ENCODE measurements at places on chromosomes 2 and 18.

DNA sequence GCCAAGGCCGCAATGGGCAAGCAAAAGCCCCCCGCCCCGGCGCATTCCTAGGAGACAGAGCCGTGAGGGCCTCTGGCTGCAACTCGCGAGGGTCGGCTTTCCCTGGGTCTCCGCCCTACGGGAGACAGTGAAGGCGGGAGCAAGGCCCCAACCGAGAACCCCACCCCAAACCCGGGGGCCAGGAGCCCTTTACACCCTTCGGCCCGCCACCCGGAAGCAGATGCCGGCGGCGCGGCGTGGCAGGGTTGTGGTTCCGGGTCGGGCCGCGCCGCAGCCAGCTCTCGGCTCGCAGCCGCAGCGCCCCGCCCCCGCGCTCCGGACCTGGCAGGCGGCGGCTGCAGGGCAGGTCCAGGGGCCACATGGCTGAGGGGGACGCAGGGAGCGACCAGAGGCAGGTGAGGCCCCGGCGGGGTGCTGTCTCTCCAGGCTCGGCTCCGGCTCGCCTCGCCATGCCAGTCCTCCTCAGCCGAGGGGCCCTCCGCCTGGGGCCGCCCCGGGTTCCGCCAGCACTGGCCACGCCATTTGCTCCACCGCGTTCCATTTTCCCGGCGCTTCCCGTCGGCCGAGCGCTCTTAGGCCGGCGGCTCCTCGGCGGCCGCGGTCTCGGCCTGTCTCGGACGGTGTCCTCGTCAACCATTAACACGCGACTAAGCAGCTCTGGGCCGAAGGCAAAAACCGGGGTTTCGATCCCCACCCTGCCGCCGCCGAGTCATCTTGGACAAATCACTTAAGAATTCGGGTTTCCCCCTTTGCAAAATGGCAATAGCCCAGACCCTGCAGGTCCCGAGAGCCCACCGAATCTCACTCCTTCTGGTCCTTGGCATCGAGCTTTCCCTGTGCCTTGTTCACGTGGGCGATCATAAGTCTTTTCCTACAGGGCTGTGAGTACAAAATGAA is at the start of gene IMPACT:
IMPACT (plus strand) TSS at position 273 of the 897 bp plus-strand sequence; CDS start at position 360, 87 bp downstream.
- DNase-seq: peak; percentile 67

GRCh38 chr18:36188916-36189315 is 1.6 kb downstream of the MOCOS start:
- no peak for DNase-seq

DNA sequence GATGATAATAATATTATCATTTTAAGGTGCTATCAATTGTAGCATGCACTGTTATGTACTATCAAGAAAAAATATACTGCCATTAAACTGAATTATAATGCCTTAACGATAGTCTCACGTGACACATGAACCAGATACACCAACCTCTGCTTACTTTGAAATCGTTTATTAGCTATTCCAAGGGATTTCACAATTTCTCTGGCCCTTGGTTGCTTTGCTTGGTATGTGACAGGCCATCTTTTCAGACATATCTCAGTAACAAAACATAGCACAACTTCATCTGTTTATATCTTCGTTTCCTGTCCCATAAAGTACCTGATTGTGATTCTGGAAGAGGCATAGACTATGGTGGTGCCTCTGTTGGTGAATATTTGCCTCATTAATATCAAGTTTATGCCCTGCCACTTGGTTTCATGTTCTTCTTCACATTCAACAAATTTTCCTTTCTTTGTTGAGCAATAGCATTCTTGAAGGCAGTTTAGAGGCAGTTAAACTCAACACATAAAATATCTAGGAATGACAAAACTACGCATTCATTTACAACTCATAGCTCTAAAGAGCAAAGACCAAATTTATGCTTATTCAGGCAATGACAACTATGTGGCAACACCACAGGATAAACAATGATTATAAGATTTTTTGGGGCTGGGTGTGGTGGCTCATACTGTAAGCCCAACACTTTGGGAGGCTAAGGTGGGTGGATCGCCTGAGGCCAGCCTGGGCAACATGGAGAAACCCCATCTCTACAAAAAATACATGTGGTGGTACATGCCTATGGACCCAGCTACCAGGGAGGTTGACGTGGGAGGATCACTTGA is 84.3 kb downstream of the MCFD2 start:
- DNase-seq: no peak

GRCh38 chr2:106085181-106085940 is 108.7 kb downstream of the UXS1 start:
- DNase-seq: no peak

GRCh38 chr18:31744321-31745067 is 16.2 kb downstream of the SLC25A52 start:
- DNase-seq: no peak

- no peak for DNase-seq
Measured at GRCh38 chr2:21015281-21015645, 28.6 kb downstream of the APOB start.

GRCh38 chr2:174688079-174688478 is 76.2 kb downstream of the CHRNA1 start:
- DNase-seq: no peak

DNA sequence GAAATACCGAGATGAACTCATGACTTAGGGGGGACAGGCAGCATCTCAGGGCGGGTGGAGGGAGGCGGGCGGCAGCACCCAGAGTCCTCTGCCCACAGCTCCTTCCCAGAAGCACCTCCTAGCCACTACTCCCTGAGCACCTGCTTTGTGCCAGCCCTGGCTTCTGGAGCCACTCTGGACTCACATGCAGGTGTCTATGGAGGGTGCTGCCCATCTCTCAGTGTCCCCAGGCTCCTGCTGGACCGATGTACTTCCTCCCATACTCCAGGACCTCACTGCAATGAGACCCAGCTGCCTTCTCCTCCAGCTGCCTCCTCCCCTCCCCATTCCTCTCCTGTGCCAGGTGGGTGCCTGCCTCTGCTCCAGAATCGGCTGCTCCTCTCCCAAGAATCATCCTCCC is 22.1 kb upstream of the OTOS start:
- no peak for DNase-seq

- no peak for DNase-seq
Measured at GRCh38 chr18:8845506-8845905, 140.2 kb downstream of the MTCL1 start.

DNA sequence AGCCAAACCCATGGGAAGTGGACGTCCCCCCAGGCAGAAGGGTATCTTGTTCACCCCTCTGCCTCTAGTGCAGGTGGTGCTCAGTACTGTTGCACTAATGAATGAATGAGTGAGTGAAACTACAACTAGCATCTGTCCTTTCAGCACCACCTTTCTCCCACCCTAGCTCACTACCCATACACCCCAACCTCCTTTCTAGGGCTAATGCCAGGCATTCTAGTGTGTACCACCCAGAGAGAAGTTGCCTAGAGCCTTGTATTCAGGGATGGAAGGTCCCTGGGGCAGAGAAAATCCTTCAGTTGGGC is 22.5 kb downstream of the CCT7 start:
- DNase-seq: no peak

DNA sequence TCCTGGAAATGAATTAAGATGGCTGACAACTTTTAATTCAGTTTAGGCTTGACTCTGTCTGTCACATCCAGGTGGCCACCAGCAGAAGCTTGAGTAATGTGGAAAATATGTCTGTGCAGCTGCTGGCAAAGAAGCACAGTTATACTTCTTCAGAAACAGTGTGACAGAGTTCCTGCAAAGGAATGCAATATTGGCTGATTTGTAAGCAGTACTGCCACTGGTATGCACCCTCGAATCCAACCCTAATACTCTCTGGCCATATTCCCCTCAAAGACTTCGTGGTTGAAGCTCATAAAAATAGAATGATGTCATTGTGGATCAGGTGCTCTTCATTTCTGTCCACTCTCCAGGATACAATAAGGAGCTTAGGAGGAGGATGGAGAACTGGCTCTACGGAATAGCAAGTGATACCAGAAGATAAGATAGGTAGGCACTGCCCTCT is 86.2 kb downstream of the METTL8 start:
- DNase-seq: peak; percentile 48

GRCh38 chr2:135546436-135546835 is 15.2 kb downstream of the R3HDM1 start:
- DNase-seq: no peak

- DNase-seq: no peak
Measured at GRCh38 chr18:76963936-76964335, 141.6 kb downstream of the ZNF236 start.

- DNase-seq: no peak
Measured at GRCh38 chr2:11907190-11907589, 160.8 kb downstream of the LPIN1 start.

- DNase-seq: no peak
Measured at GRCh38 chr2:217208867-217209266, 349.0 kb upstream of the TNP1 start.

DNA sequence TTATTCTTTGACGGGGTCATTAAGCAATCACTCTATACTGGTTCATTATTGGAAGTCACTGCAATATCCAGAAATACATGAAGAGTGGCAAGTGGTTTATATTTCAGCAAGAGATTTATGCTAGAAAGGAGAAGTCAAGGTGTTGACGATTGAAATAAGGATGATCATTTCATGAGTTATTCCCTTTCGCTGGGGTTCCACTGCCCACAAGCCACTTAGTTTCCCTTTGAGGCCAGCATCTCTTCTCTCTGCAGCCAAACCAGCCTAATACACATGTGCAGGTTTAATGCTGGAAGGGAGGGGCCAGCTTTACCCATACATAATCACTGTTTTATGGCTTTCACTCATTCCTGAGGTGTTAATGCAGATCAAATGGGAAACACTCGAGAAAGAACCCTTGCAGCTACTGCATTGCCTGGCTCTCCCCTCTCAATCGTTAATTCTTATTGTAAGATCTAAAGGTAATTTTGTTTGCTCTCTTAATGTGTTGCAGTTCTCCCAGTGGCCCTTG is 108.4 kb downstream of the MEIS1 start:
- no peak for DNase-seq

DNA sequence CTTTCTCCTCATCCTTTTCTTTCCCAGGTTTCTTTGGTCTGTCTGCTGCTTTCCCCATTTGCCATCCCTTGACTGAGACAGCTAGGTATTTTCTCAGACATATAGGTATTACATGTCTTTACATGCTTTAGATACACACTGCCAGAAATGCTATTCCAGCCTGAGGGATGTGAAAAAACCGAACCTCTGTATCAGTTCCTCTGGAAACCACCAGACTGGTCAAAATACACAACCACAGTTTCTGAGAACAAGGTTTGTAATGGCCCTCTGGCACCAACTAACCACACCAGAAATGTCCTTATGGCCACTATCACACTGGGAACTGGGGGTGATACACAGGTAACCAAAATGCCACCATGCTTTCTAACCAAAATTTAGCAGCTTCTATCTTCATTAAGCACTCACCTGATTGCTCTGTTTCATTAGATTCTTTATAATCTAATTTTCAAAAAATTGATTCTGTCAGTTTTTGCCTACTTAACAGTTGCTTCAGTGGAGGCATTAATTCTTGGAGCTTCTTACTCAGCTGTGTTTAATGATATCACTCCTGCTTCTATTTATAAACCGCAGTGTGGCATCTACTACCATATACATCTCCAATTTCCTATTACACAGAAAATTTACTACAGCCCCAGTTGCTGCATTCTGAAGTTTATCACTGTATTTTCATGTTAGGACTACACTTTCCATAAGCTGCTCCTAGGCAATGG is 243.5 kb downstream of the WDPCP start:
- DNase-seq: no peak

- DNase-seq: no peak
Measured at GRCh38 chr2:8617048-8617447, 64.8 kb upstream of the ID2 start.

GRCh38 chr2:127593228-127594115 is 52.5 kb upstream of the GPR17 start:
- DNase-seq: no peak

DNA sequence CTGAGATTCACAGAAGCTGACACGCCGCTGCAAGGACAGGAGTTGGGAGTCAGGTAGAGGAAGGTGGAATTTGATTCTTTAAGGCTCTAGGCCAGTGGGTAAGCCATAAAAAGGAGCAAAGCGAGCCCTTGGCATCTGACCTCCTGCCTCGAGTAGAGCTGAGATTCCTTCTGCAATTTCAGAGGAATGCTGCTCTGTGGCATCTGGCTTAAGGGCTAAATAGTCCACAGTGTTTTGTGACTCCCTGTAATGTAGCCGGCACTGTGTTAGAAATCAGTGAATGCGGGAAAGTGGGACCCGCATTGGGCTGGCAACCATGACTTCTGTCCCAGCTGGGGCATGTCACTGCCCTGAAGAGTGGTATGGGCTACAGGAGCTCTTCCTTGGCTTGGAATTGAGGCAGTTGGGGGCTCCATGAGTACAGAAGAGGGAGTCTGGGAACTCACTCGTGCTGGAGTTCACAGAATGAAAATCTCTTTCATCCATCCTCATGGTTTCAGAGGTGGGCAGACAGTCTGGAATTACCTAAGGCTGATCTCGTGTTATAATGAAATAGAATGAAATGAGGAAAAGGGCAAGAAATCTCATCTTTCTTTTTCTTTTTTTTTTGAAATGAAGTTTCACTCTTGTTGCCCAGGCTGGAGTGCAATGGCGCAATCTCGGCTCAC is 12.7 kb upstream of the MYCN start:
- DNase-seq: no peak

DNA sequence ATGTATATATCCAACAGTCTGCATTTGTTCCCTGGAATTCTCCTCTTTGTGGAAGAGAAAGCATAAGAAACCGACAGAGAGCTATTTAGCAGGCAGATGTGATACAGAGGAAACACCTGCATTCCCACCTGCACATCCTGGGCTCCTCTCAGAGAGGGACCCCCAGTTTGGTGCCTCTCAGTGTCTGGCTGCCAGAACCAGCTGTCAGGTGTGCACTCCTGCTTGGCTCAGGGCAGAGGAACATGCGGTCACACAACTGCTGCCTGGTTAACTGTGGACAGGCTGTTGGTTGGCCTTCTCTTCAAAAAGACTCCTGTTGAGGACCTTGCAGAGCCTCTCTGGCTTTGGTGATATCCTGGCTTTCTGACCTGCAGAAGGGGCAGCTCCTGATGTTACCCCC is 54.6 kb downstream of the ITGB6 start:
- no peak for DNase-seq

GRCh38 chr2:207792244-207792785 is 22.6 kb upstream of the FZD5 start:
- DNase-seq: peak; percentile 9

- no peak for DNase-seq
Measured at GRCh38 chr2:134287323-134287722, 33.5 kb downstream of the MGAT5 start.

DNA sequence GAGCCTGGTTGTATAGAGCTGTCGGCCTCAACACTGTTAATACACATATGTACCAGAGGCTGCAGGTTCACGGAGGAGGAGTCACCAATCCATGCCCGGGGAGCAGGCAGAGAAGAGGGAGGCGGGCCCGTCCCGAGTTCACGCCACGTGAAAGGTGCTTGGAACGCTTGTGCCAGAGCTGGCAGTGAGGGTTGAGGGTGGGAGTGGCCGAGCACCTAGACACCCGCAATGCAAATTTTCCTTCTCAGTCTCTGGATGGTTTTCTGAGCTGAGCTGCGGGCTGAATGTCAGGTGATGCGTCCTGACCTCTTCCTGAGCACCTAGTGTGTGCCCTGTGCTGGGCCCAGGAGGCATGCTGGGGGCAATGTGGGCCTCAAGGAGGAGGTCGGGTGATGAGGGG is 52.2 kb downstream of the ODC1 start:
- no peak for DNase-seq
